ENCODE measurements at places on chromosomes 2 and 18.

- peak overlapping the region; percentile 34 for H3K27ac ChIP-seq
- H3K4me3 ChIP-seq = no peak overlapping the region
- peaks cover 21% of the 10 kb centered on the region for H3K4me1 ChIP-seq
- no peaks in the 10 kb centered on the region for H3K27me3 ChIP-seq
- H3K36me3 ChIP-seq = peaks cover 24% of the 10 kb centered on the region
- DNase-seq = no peak
Observed at GRCh38 chr2:144496092-144496976, 23.6 kb downstream of the ZEB2 start.

DNA sequence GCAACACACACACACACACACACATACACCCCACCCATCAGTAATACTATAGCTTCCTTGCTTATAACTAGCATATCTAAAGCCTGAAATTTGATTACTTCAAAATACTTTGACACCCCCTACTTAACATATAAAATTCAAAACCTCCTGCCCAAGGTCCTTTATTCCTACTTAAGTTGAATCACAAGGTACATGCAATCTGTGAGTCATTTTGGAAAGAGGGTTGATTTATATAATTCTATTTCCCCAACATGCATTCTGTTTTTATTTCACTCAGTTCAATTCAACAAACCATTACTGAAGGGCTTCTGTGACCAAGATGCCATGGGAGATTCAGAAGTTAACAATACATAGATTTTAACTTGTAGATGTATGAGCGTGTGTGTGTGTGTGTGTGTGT, 420.7 kb downstream of the METTL4 start:
- no peak for DNase-seq
- no peaks in the 10 kb centered on the region for H3K4me1 ChIP-seq
- H3K4me3 ChIP-seq = no peak overlapping the region
- H3K36me3 ChIP-seq = no peaks in the 10 kb centered on the region

DNA sequence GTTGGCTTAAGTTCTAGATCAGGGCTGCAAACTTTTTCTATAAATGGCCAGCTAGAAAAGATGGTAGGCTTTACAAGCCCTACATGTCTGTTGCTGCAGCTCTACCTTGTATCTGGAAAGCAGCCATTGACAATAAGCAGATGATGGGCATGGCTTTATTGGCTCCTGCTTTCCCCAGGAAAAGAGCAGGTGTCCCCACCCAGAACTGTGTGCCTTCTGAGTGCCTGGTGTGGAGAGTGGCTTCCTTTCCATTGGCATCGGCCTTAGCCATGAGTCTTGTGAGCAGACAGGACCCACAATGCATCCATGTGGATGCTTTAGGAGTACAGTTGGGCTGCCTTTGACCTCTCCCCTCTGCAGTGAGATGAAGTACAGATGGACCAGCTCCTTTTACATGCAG, 120.2 kb downstream of the CD8B2 start:
- H3K36me3 ChIP-seq = no peaks in the 10 kb centered on the region
- no peak overlapping the region for H3K4me3 ChIP-seq
- H3K27ac ChIP-seq = no peak overlapping the region
- H3K27me3 ChIP-seq = no peaks in the 10 kb centered on the region
- H3K4me1 ChIP-seq = no peaks in the 10 kb centered on the region

DNA sequence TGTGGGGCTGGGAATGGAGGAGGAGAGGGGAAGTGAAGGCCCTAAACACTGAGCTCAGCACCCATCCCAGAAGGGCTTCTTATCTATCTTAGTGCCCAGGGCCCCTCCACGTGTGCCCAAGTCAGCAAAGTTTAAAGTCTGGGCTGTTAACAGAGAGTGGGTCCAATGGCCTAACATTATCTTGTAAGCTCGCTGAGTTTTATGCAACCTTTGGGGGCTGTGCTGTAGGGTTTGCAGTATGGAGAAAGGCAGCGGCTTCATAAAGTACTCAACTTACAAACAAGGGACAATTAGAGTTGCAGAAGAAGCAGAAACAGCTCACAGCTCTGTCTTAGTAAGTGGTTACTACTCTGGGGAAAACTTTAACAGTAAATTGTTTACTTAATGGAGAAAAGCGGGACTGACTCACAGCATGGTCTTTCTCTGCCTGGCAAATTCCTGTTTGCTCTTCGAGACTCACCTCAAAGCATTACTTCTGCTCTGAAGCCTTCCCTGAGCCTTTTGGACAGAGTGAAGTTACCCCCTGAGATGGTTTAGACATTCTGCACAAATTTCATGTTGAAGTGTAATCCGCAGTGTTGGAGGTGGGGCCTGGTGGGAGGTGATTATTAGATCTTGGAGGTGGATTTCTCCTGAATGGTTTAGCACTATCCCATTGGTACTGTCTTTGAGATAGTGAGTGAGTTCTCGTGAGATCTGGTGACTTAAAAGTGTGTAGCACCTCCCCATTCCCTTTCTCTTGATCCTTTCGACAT, 9.0 kb downstream of the ENOSF1 start:
- H3K27me3 ChIP-seq = no peaks in the 10 kb centered on the region
- peak; percentile 89 for DNase-seq
- H3K4me1 ChIP-seq = peaks cover 19% of the 10 kb centered on the region

DNA sequence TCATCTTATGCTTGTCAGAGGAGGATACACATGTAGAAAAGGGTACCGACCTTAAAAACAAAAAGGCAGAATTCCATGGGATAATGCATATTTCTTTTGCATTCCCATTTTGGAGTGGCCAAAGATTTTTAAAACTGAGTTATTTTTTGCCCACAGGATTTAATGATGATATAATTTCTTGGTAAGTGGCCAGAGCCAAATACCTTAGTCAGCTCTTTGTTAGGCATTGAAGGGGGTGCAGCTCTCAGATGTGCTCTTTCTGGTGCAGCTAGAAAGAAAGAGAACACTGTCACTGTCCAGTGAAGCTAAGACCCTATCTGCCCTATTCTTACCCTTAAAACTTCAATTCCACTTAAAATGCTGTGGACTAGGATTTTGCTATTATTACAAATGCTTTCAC, 10.8 kb downstream of the COQ10B start:
- no peak for DNase-seq
- peaks cover 65% of the 10 kb centered on the region for H3K36me3 ChIP-seq
- H3K4me1 ChIP-seq = peaks cover 8% of the 10 kb centered on the region
- no peaks in the 10 kb centered on the region for H3K27me3 ChIP-seq
- H3K27ac ChIP-seq = no peak overlapping the region
- H3K4me3 ChIP-seq = no peak overlapping the region

GRCh38 chr2:167697948-167698347, 549.4 kb downstream of the STK39 start:
- H3K4me1 ChIP-seq = no peaks in the 10 kb centered on the region
- no peak overlapping the region for H3K27ac ChIP-seq
- DNase-seq = no peak
- no peak overlapping the region for H3K4me3 ChIP-seq
- no peaks in the 10 kb centered on the region for H3K36me3 ChIP-seq

DNA sequence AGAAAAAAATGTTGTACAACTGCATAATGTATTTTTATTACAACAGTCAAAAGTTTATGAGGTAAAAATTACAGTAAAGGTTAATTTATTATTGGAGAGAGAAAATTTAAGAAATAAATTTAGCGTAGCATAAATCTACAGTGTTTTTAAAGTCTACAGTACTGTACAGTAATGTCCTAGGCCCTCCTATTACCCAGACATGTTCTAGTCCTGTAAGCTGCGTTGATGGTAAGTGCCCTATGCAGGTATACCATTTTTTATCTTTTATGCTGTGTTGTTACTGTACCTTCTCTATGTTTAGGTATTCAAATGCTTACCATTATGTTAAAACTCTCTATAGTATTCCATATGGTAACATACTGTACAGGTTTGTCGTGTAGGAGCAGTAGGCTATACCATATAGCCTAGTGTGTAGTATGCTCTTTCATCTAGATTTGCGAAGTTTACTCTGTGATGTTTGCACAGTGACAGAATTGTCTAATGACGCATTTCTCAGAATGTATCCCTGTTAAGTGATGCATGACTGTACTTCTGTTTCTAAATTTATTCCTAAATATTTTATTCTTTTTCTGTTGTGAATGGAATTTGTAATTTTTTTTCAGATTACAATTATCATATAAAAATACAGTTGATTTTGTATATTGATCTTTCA, 24.5 kb downstream of the ABI2 start:
- no peak for DNase-seq
- no peaks in the 10 kb centered on the region for H3K36me3 ChIP-seq
- no peaks in the 10 kb centered on the region for H3K4me1 ChIP-seq
- no peak overlapping the region for H3K27ac ChIP-seq

- DNase-seq = no peak
- no peak overlapping the region for H3K4me3 ChIP-seq
- H3K27ac ChIP-seq = no peak overlapping the region
- no peaks in the 10 kb centered on the region for H3K27me3 ChIP-seq
Observed at GRCh38 chr2:188365058-188365641, 73.5 kb downstream of the GULP1 start.

GRCh38 chr2:109472974-109473373, 140.8 kb downstream of the SEPTIN10 start:
- no peak overlapping the region for H3K27ac ChIP-seq
- H3K4me1 ChIP-seq = peaks cover 27% of the 10 kb centered on the region
- no peaks in the 10 kb centered on the region for H3K27me3 ChIP-seq
- no peak overlapping the region for H3K4me3 ChIP-seq

DNA sequence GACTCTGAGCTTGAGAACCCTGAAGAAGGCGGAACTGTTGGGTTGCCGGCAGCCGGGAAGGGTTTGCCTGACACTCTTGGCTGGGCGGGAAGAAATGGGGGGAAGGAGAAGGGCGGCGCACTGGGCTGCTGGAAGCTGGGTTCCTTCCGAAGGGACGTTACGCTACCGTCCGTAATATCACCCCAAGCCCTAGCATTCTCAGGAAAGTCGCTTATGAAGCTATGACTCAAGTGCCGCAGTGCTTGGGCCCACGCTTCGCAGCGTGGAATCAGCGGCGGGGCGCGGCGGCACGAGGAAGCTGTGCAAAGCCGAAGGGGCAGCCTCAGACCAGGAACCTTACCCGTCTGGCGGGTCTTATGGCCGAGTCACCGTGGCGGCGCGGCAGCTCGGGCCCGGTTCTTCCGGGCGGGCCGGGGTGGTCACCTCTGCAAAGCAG, 50.2 kb upstream of the SIGLEC15 start:
- H3K36me3 ChIP-seq = no peaks in the 10 kb centered on the region
- H3K4me1 ChIP-seq = peaks cover 70% of the 10 kb centered on the region
- H3K4me3 ChIP-seq = peak overlapping the region; percentile 67
- no peak for DNase-seq
- no peaks in the 10 kb centered on the region for H3K27me3 ChIP-seq

GRCh38 chr2:50956886-50957285, 75.0 kb downstream of the NRXN1 start:
- no peak overlapping the region for H3K4me3 ChIP-seq
- no peaks in the 10 kb centered on the region for H3K27me3 ChIP-seq
- H3K4me1 ChIP-seq = peaks cover 7% of the 10 kb centered on the region

GRCh38 chr2:45168711-45169338, 159.6 kb upstream of the SIX2 start:
- no peaks in the 10 kb centered on the region for H3K36me3 ChIP-seq
- H3K4me1 ChIP-seq = peaks cover 42% of the 10 kb centered on the region
- DNase-seq = peak; percentile 92
- peak overlapping the region; percentile 78 for H3K4me3 ChIP-seq
- H3K27me3 ChIP-seq = no peaks in the 10 kb centered on the region

Data from osteoblast (primary cell).